HCT116 (cell line): ENCODE measurements at places on chromosomes 2 and 18.

DNA sequence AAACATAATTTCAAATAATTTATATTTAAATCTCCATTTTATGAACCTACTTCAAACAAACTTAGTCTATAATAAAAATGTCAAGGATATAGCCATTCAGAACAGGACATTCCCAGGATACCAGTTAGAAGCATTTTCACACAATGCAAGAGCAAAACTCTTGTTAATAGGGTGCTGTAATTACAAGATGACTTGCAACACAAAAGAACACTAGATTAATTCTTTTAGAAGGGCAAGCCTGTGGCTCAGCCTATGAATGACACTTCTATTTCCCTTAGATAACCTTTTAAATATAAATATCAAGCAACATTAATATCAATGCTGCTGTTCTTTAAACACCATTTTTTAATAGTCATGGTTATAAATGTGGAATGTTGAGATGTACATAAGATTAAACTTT, 157.9 kb upstream of the SCN7A start:
- no peak for DNase-seq

DNA sequence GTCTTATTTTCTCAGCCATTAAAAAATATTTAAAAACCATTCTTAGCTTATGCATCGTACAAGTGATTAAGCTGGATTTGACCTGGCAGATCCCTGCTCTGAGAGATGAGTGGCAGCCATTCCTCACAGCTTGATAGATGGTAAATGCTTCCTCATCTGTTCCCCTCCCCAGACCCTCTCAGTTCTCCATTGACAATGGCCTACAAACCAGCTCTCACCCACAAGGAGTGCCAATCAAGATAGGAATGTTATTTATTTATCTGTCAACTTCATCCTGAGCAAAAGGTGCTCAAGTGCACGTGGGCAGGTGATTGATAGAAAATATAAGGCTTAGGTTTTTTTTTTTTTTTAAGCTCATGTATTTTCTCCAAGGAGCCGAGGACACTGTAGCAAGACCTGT, 98.7 kb upstream of the FAM136A start:
- no peak for DNase-seq

- no peak for DNase-seq
Measured at GRCh38 chr2:120536141-120536540, 190.2 kb downstream of the INHBB start.

DNA sequence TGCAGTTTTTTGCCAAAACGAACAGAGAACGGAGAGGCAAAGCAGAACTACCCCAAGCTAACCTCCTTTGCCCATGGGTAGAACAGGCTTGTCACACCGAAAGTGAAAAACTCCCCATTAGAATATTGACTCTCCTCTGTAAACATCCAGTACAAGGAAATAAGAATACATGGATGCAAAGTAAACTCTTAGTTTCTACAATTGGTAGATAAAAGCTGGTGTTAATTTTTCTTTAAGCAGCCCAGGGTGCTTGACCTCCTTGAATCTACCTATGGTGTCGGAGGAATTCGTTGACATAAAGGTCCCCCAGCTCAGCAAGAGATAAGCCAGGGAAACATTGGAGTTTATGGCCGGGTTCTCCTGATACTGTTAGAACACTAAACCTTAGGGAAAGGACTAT, 48.4 kb upstream of the DSG1 start:
- DNase-seq = no peak
